NCI-H510A treated with DMSO at 0.1 percent for 48 hours (cell line): ENCODE measurements at places on chromosomes 4 and X.

- peak; percentile 69 for DNase-seq
These were observed 4.3 kb downstream of the EPHA5 start for GRCh38 chr4:65665771-65666523.

GRCh38 chr4:2882341-2882740 lies 38.7 kb downstream of the ADD1 start:
- DNase-seq = no peak

DNA sequence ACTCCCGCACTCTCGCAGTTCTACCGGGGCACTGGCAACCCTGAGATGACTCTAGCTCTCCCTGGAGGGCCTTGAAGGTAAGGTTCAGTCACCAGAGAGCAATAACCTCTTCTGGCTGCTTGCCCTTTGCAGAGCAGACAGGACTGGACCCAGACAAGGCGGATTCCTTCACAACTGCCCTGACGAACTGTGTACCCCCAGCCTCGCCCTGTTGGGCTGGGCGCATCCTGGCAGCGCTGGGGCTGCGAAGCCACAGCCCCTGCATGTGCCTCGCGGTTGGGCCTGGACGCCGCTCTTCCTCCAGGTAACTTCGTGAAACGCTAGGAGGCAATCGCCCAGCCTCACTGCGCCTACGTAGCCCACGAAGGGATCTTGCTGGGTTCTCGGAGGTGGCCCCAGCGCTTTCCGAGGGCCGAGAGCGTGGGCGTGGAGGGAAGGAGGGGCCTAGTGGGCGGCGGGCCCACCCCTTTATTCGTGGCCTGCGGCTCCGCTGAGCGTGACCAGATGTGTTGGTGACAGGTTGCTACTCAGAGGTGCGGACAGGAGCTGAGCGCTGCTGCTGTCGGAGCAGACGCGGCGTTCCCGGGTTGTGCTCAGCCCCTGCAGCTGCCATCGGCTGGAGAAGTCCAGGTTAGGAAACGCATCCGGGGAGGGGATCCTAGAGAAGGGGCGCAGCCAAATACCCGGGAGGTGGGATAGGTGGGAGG lies 1.9 kb upstream of the MAMLD1 start:
- DNase-seq = no peak

GRCh38 chr4:80265571-80266252 lies 752 bp upstream of the FGF5 start:
- no peak for DNase-seq

DNA sequence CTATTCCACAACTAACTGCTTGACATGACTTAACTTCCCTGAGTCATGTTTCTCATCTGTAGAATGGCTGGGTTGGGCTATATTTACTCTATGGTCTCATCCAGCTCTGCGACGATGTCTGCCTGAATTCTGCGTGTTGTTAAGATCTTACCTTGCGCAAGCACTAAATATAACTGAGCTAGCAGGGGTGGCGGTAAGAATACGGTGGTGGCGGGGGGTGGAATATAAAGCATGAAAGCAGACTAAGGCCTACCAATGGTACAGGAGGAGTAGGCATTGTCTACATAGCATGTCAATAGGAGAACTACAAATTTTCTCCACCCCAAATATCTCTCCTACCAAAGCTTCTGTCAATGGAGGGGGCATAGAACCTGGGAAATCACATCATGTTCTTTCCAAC lies 45.7 kb upstream of the DCLK2 start:
- DNase-seq = no peak

GRCh38 chr4:33107814-33108213 lies 2387.6 kb downstream of the PCDH7 start:
- DNase-seq = no peak

DNA sequence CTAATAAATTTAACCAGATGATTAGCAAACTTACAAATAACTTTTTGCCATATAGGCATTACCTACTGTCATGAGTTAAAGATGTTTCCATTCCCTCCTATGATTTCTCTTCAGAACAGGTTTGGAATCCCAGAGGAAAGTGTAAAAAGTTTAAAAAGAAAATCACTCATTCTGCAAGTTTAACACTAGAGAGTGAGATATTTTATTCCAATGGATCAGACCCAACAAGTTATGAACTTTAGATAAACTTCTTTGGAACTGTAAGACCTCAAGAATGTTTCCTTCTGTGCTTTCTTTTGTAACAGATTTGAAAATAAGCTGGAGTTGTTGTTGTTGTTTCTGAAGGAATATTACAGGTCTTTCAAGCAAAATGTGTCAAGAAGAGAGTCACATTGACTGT lies 51.6 kb downstream of the PPP3CA start:
- DNase-seq = no peak

DNA sequence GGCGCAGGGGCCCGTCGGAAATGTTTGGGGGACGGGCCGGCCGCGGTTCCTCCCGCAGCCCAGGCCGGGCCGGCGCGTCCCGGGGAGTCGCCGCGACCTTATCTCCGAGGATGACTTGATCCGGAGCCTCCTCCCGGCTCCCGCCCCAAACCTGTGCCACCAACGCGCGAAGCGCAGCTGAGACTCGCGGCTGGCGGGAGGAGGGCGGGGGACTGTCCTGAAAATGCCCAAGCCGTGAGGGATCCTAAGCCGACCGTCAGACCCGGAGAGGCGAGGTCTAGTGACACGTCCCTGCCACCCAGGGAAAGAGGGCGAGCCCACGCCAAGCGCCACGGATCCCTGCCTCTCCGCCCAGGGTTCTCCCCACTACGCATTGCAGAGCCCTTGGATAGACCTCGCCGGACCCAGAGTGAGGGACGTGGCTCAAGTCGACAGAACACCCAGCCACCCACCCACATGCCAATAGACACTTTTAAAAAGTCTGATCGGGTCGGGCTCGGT lies 26.9 kb downstream of the UTP14A start:
- DNase-seq = no peak

DNA sequence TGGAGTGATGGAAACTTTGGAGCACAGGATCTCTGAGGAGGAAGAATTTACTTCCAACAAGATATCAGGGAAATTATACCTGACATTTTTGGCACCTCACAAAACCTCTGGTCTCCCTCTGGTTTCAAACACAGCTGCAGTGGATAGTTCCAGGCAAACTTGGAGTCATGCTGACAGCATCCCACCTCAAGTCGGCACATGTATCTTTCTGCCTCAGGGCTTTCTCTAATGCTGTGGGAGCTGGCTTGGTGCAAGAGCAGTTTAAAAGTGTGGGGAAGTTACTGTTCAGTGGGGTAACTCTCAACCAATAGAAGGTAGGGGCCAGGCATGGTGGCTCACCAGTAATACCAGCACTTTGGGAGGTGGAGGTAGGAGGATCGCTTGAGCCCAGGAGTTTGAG lies 207.1 kb upstream of the NHS start:
- DNase-seq = no peak

DNA sequence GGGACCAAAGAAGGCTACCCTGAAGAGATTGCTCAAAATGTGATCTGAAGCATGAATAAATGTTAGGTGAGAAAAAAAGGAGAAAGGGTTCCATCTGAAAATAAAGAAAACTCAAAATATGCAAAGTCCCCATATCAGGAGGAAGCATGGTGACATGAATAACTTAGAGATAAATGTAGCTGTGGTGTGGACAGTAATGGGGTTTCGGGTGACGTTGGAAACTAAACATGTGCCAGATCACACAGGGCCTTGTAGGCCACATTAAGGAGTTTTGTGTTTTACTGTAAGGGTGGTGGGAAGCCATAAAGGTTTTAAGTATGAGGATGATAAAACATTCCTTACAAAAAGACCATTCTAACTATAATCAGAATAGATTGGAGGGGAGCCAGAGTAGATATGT lies 40.3 kb upstream of the ACSL4 start:
- DNase-seq = no peak

DNA sequence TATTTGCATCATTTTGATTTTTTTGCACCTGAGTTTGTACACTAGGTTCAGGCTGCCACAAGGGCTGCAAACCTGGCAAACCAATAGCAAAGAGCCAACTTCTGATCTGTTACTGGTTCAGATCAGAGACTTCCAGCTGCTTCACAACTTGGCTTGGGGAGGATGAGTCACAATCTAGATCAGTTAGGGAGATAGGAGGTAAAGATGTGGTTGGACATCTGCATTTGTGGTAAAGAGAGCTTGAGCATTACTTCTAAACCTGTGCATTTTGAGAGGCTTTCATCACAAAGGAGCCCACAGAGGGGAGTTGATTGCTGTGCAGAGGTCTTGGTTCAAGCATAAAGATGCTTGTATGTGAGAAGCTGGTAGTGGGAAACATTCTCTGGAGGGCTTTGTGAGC lies 34.5 kb downstream of the LINC00632 start:
- no peak for DNase-seq

DNA sequence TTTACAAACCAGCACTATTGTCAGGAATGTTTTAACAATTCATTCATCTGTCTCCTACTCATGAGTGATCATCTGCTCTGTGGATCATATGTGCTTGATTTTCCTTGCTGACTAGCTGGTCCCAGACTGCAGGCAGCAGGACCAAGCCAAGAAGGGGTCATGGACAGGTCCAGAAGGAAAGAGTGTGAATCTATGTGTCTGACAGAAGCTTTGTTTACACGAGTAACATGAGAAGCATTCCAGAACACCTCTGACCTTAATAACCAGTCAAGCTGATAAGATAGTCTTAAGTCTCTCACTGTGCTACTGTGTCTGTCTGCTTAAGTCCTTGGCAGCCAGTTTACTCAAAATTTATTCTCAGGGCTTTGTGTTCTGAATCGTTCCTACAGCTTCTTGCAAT lies 39.0 kb downstream of the GUCY1A1 start:
- no peak for DNase-seq

DNA sequence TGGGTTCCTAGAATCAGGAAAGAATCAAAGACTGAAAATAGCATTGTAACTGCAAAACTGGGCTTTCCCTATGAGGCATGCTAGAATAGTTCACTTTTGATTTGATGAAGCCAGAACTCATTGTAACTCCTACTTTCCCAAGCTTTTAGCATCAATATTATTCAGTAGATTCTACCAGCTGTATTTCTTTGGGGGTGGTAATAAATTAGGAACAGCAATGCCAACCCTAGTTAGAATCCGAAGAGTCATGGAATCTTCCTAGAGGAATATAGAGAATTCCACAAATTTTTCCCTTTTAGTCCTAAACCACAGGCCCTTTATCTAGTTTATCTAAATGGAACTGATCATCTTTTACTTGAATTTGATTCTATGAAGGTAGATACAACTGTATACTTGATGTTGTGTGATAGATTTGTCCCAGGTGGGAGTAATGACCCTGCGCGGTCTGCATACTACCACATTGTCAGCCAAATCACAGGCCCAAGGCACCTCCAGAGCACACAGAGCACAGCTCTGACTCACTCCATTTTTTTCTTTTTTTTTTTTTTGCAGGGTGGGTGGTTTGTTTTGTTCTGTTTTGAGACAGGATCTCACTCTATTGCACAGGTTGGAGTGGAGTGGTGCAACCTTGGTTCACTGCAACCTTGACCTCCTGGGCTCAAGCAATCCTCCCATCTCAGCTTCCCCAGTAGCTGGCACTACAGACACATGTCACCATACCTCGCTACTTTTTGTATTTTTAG lies 66.6 kb downstream of the EDNRA start:
- DNase-seq = no peak

DNA sequence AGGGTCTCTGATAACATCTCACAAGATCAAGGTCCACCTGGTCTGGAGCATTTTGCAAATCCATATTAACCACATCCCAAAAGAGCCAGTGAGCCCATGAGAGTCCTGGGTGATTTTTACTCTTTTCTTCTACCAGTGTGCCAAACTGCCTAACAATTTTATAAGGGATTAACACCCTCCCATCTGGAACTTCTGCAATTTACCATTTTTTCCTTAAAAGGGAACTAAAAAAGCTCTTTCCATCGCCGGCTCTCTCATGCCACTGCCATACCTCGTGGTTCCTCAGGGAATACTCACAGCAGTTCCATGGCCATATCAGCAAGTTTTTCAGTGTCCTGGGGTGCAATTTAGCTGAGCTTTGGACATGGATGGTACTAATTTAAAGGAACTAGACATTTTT lies 55.7 kb downstream of the SEPSECS start:
- DNase-seq = no peak

- DNase-seq = no peak
These were observed 73.3 kb downstream of the RAP1GDS1 start for GRCh38 chr4:98334461-98334860.

- no peak for DNase-seq
These were observed 9.0 kb upstream of the PIM2 start for GRCh38 chrX:48927736-48928382.

DNA sequence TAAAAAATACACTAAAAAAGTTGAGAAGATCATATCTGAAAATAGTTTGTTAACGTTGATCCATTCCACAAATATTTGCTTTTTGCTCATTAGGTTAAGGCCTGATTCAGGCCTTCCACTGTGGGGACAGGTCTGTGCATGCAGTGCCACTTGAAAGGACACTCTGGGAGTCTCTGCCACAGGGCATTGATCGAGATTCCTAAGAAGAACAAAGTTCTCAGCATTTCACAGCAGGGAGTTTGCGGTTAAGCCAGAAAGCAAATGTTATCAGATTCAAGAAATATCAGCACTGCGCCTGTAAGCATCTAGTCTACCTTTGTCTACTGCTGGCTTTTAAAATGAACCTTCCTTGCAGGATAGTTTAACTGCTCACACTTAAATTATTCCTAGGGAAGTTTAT lies 62.2 kb upstream of the TNIP3 start:
- DNase-seq = no peak

DNA sequence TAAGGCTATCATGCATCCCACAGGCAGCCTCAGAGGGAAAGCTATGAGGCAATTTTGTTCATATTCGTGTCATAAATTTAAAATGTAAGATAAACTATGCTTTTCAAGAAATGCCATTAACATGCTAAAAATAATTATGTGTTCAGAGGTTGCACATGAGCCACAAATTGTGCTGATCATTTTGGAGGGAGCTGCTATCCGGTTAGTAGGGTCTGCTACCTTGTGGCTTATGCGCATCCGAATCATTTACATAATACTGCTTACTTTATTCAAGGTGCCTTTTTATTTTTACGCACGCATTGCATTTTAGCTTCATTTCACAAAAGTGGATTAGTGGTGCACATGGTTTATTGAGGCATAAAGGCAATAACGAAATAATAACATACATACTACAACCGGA lies 76.4 kb upstream of the WWC2 start:
- no peak for DNase-seq
